ENCODE measurements at places on chromosomes 7 and 10. TPM values are rescaled to one million over a fixed set of nuclear protein-coding genes. Genes with fewer than 3 reads are reported as not detected.

The WDR86 gene
- total RNA-seq, result 34.7 TPM

GRCh38 chr10:116744163-116744753 lies 1.9 kb upstream of the HSPA12A start:
- no peak for DNase-seq

- no peak for DNase-seq
Measured at GRCh38 chr10:58275908-58276307, 6.9 kb downstream of the CISD1 start.

- no peak for DNase-seq
Measured at GRCh38 chr7:131797841-131798240, 241.4 kb upstream of the PODXL start.

- DNase-seq, result peak; percentile 20
Measured at GRCh38 chr10:10796061-10796773, 221.5 kb upstream of the CELF2 start.
